Activated naive CD8-positive, alpha-beta T cell treated with anti-CD3 and anti-CD28 coated beads, Interleukin-2, amount 10 ng/mL, durations not matched to agents 7 days and 5 days (primary cell): ENCODE measurements at places on chromosomes 5 and 9. TPM values are rescaled to one million over a fixed set of nuclear protein-coding genes. Genes with fewer than 3 reads are reported as not detected.

ARSI gene
- not detected for total RNA-seq

- DNase-seq, result no peak
Measured at GRCh38 chr5:168370831-168371230, 79.4 kb downstream of the WWC1 start.

DNA sequence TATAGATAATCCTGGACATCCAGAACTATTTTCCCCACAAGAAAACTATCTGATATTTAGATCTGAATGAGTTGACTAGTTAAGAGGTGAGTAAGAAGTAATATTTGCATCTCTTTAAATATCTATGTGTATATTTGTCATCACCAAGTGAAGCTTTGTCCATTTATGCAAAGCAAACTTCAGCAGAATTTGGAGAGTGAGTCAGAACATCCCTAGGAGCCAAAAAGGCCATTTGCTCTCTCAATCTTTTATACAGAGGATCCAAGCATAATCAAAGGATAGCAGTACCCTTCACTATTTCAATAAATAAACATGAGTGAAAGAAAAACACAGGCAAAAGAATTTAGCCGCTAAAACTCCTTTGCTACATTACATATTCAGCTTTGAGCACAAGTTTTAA lies 454.4 kb downstream of the NR2F1-AS1 start:
- no peak for DNase-seq

- no peak for DNase-seq
Measured at GRCh38 chr5:170591054-170591453, 87.2 kb downstream of the KCNIP1 start.

GRCh38 chr5:95519151-95519550 lies 35.6 kb downstream of the SKIC3 start:
- DNase-seq, result no peak

GRCh38 chr9:71514344-71514975 lies 253.9 kb downstream of the CEMIP2 start:
- DNase-seq, result no peak

GRCh38 chr9:81417299-81417675 lies 272.1 kb downstream of the TLE1 start:
- DNase-seq, result no peak

DNA sequence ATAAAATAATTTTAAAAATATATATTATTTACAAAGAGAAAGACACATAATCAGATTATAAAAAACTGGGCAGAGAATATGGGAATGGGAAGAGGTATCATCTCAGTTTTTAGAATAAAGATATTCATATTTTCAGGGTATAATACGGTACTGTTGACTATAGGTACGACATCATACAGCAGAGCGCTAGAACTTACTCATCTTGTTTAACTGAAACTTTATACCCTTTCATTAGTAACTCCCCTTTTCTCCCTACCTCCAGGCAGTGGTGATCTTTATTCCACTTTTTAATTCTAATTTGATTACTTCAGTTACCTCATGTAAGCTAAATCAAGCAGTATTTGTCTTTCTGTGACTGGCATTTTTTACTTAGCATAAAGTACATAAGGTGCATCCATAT lies 742.1 kb downstream of the MTRR start:
- DNase-seq, result no peak

DNA sequence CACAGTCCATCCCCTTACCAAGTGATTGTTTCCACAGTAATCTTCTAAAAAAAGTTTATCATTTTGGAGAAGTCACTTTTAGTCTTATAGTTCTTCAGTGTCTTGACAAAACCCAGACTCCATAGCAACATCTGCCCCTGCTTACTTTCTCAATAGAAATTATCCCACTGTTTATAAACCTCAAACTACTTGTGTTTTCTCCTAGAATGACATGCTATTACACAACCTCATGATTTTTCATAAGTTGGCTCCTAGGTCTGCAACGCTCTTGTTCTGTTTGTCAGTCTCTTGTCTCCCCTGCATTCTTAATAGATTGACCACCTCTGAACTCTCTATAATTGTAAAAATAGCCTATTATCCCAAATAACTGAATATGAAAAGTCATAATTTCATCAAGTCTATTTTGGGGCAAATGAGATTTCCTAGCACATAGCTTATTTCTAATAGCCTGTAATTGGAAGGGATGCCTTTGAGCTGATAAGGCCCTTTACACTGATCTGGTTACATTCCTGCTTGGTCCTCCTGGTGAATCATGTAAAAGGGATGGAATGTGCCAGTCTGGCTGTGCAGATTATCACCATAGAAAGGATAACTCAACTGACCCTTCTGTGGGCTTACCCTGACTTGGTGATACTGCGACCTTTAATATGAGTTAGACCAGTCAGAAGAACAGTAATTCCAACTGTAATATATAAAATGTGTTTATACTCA lies 69.6 kb downstream of the CHSY3 start:
- DNase-seq, result no peak

DNA sequence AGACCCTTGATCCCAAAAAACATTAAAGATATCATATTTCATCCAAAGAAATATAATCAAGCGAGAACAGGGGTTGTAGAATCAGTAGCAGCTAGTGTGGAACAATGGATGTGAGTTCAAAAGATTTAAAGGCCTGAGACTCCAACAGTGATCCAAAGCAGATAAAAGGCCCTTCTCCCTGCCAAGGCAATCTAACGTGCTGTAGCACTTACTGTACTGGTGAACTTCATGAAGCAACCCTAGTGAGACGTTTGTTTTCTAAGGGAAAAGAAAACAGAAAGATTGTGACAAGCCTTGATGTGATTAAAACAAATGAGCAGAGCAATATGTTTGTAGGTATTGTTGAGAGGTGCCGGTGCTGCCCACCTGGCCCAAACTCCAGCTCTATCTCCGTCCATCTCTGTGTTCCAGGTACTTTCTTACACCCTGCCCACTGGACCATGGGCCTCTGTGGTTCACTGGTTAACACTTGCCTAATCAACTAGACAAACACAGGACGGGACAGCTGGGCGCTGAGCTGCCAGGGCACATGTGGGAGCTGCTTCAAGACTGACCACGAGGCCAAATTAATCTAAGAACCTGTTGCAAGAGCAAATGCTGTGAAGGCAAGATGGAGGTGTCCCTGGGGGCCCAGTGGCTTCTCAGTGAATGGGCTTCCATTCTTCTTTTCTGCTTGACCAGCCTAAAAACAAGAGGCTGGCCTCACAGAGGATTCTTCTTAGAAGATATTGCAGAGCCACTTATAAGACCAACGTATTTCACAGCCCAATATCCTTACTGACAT lies 265.5 kb downstream of the CWC27 start:
- DNase-seq, result no peak
